ENCODE measurements at places on chromosomes 7 and 10. TPM values are rescaled to one million over a fixed set of nuclear protein-coding genes. Genes with fewer than 3 reads are reported as not detected.

TEX36 gene
- not detected for total RNA-seq

GHRHR gene
- total RNA-seq, result not detected

ZNF107 gene
- 1.3 TPM for total RNA-seq

CFAP43 gene
- total RNA-seq, result 0.15 TPM

FEZF1 gene
- not detected for total RNA-seq

ADAMTS14 gene
- 29.4 TPM for total RNA-seq

GIMAP2 gene
- total RNA-seq, result 0.58 TPM

CCDC172 gene
- total RNA-seq, result not detected

OR2A25 gene
- not detected for total RNA-seq

CCSER2 gene
- total RNA-seq, result 38.5 TPM

PAOX gene
- total RNA-seq, result 12.1 TPM

OPN4 gene
- not detected for total RNA-seq

SLC16A12 gene
- under 0.01 TPM for total RNA-seq

JAZF1 gene
- 10.8 TPM for total RNA-seq

MRPS17 gene
- 12.8 TPM for total RNA-seq

SPDYE5 gene
- total RNA-seq, result not detected

CALHM2 gene
- 51.3 TPM for total RNA-seq

CUZD1 gene
- total RNA-seq, result 0.58 TPM

TMEM236 gene
- total RNA-seq, result under 0.01 TPM

TMEM178B gene
- total RNA-seq, result under 0.01 TPM

PDE1C gene
- 0.50 TPM for total RNA-seq

GBX1 gene
- total RNA-seq, result not detected

CDK1 gene
- total RNA-seq, result 52.1 TPM

C10orf62 gene
- not detected for total RNA-seq

RBP3 gene
- not detected for total RNA-seq

LBX1 gene
- total RNA-seq, result not detected

HPSE2 gene
- not detected for total RNA-seq

EBF3 gene
- 16.5 TPM for total RNA-seq

AFAP1L2 gene
- total RNA-seq, result 0.29 TPM

SUN3 gene
- not detected for total RNA-seq

MYO1G gene
- under 0.01 TPM for total RNA-seq

FFAR4 gene
- not detected for total RNA-seq

NEBL gene
- 0.17 TPM for total RNA-seq

ABCC2 gene
- 0.33 TPM for total RNA-seq

RPEL1 gene
- under 0.01 TPM for total RNA-seq

NET1 gene
- total RNA-seq, result 23.0 TPM

ABI1 gene
- 30.4 TPM for total RNA-seq

MCU gene
- total RNA-seq, result 49.0 TPM

LRRC4 gene
- 0.33 TPM for total RNA-seq

ZNF735 gene
- not detected for total RNA-seq

ANKMY2 gene
- 33.4 TPM for total RNA-seq

TRIP6 gene
- 103 TPM for total RNA-seq

RBP4 gene
- 0.44 TPM for total RNA-seq

AKR1B15 gene
- total RNA-seq, result not detected

LIPA gene
- total RNA-seq, result 63.7 TPM

OR6B1 gene
- not detected for total RNA-seq

FAM180A gene
- total RNA-seq, result 80.0 TPM

Measured in smooth muscle cell of trachea (primary cell).